ENCODE measurements at places on chromosomes 16 and 17.

GRCh38 chr17:73953206-73954033, 250.1 kb upstream of the RPL38 start:
- no peak for DNase-seq

DNA sequence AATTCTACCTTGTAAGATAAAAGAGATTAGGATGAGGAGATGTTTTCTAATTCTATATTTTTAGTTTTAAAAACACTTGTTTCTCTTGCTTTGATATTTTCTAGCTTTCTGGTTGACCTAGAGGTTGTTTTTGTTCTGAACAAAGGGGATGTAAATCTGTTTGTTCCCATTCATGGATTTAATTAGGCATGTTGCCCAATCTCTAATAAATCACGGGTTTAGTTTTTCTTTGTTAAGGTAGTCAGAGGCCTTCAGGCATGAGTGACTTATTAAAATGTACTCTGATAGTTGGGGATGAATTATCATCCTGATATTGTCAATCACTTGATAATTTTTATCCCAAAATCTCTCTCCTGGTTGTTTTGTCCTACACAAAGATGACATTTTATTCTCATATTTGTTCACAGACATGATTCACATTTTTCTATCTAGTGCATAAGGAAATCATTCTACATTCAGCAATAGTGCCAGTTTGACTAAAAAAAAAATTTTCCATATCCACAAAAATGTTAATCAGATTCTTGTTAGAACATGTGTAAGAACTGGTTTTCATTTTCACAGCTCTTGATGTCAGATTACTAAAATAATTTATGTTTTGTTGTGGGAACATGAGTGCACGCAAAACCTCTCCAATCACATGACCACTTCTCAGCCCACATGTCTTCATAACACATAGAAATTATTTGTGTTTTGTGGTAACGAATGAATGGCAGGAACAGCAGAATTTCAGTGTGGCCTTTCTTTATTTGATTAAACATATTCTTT, 95.7 kb upstream of the AKTIP start:
- DNase-seq, result no peak

DNA sequence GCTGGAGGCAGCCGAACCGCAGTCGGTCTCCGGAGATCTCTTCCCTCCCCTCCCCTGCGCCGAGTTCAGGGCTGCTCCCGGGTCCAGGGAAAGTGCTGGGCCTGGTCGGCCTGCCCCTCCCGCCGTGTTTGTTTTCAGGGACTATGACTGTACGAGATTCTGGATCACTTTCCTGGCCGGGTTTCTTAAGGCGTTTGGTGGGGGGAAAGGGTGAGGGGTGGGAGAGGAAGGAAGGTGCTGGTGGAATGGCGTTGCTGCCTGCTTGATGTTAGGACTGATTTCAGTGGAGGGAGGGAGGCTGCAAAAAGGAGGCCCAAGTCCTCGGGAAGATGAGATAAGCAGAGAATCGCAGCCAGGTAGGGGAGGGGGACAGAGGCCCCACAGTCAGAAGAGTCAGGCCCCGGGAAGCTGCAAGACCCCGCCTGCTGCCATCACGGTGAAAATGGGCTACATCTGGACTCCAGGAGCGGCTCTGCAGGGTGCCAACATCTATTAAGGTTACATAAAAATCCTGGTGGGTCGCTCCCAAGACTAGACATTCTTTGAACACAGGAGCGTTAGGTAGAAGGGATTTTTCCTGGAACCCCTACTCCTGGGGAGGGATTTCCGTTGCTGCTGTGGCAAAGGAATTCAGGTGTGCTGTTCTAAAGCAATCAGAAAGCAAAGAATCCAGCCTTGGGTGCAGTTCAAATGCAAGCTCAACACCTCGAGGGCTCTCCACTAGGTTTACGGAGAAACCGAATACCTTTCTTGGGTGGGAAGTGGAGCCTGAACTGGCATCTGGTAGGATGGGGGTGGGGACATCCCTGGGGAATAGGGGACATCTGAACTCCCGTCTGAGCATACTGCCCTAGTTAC, 1.2 kb downstream of the ARHGAP44 start:
- DNase-seq, result no peak

GRCh38 chr16:30785126-30786106, 1.6 kb downstream of the ZNF629 start:
- DNase-seq, result no peak

DNA sequence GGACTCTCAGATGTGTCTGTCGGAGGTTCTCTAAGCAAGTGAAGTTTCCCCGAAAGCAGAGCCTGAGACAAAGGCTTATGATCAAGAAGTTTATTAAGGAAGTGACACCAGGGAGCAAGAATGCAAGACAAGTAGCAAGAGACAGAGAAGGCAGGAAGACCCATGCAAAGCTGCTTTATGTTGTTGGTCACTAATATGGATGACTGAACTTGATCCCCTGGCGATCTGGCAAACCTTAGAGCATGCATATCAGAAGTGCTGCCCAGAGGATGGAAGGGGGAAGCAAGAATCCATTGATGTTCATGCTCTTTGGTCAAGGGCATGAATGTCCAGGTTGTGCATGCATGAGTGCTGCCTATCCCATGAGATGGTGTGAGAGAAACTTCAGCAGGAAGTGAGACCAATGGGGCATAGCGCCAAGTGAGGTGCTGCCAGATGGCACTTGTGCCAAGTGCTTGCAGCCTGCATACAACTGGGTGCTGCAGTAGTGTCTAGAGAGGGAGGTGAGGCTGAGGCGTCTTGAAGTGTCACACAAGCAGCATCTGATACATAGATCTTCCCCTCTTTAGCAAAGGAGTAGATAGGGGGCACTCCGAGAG, 176.5 kb downstream of the SALL1 start:
- no peak for DNase-seq

- DNase-seq, result no peak
These were observed 28.0 kb downstream of the NXN start for GRCh38 chr17:951325-952132.

- peak; percentile 30 for DNase-seq
These were observed 1.5 kb downstream of the LIMD2 start for GRCh38 chr17:63698381-63698885.

- DNase-seq, result no peak
These were observed 7.7 kb upstream of the PCTP start for GRCh38 chr17:55743103-55743679.

GRCh38 chr16:9040800-9041412, 50.5 kb upstream of the HAPSTR1 start:
- DNase-seq, result no peak

DNA sequence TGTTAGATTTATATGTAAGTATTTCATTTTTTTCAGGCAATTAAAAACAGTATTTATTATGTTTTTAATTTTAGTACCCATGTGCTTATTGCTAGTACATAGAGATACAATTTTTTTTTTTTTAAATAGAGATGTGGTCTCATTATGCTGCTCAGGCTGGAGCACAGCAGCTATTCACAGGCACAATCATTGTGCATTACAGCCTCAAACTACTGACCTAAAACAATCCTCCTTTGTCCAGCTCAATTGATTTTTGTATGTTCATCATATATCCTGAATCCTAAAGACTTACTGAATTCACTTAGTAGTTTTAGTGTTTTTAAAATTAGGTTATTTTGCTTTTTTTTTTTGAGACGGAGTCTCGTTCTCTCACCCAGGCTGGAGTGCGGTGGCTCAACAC, 26.3 kb downstream of the SPECC1 start:
- no peak for DNase-seq

GRCh38 chr17:63364944-63365343, 81.2 kb downstream of the CYB561 start:
- DNase-seq, result no peak

GRCh38 chr17:48566717-48567116, 11.4 kb downstream of the HOXB4 start:
- no peak for DNase-seq

- no peak for DNase-seq
These were observed 168.9 kb upstream of the NOG start for GRCh38 chr17:56424543-56425044.

- no peak for DNase-seq
These were observed 668 bp downstream of the MMP15 start for GRCh38 chr16:58026139-58026704.

DNA sequence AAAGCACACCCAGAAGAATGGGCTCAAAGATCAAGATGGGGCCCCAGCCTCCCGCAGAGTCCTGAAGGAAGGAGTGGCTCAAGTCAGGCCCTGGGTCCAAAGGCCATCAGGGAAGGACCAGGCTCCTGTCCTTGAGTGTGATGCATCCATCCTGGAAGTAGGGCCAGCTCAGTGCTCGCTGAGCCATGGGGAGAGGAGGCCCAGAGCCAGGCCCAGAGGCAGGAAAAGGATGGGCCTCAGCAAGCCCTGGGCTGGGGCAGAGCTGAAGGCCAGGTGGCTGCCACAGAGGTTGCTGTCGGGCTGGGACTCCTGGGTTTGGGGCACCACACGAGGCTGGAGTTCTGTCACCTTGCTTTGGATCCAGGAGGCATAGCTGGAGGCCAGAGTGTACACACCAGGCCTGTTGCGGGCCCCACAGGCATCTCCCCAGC, 3.7 kb downstream of the PRSS8 start:
- no peak for DNase-seq

DNA sequence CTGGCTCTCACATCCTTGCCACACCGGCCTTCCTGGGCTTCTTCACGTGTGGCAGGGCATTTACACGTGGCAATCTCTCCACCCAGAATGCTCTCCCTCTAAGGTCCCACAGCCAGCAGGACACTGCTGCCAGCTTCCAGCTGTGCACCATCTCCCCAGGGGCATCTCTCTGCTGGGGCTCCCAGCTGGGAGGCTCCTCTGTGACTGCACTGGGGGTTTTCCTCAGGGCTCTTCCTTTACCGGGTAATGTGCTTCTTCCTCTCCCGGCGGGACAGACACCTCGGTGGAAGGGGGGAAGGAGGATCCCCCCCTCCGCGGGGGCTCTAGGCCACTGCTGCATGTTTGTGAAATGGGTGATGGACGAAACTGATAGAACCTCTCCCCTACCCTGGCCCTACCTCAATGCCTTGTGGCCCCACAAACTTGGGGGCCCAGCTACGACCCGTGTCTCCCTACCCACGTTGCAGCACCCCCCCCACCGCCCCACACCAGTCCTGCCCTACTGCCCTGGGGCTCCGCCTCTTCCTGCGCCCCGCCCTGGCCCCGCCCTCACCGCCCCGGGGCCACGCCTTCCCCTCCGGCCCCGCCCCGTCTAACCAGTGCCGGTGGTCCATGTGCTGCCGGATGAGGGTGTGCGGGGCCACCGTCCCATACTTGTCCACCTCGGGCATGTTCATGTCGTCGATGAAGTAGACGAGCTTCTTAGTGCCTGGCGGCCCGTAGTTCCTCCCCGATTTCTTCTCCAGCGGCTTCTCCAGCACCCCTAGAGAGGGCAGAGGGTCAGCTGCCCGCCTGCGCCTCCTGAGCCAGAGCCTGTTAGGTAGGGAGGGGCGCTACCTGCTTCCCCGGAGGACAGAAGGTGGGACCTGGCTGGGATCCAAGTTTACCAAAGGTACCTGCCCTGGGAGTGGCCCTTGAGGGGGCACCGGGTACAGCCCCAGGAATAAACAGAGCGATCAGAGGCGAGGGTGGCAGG, 92.6 kb downstream of the DNAH17 start:
- peak; percentile 46 for DNase-seq

DNA sequence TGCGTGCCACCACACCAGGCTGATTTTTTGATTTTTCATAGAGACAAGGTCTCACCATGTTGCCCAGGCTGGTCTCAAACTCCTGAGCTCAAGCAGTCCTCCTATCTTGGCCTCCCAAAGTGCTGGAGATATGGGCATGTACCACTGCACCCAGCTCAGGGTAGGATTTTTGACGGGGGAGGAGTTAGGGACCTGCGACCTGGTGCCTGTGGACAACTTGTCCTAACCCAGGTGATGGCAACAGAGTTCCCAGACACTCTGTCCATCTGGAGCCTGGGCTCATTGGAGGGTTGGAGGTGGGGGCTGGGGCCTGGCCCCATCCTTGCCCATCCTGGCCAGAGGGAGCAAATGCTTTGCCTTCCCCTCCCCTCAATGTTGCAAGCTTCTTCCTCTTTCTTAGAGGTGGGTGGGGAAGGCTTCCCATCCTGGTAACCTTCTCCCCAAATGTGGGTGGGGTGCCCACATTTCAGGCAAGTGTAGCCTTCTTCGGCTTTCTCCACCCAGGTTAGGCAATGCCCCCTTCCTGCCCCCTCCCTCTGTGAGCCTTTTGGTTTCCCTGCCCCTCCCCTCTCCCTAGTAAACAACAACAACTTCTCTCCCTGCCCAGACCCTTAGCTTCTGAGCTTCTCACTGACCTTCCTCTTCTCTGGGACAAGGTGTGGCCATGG, 24.9 kb downstream of the RARA start:
- DNase-seq, result no peak

DNA sequence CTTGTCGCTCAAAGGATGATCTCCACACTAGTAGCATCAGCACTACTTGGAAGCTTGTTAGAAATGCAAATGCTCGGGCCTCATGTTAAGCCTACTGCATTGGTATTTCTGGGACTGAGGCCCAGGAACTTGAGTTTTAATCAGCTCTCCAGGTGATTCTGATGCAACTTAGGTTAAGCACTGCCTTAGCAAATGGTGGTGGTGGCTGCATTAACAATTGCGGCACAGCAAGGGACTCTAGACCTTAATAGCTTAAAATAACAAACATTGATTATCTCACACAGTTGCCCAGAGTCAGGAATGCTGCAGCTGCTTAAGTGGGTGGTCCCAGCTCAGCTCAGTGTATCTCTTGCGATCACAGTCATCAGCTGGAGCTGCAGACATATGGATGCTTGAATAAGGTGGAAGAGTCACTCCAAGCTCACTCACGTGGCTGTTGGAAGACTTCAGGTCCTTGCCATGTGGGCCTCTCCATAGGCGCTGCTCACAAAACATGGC, 25.8 kb downstream of the HS3ST3A1 start:
- DNase-seq, result no peak

DNA sequence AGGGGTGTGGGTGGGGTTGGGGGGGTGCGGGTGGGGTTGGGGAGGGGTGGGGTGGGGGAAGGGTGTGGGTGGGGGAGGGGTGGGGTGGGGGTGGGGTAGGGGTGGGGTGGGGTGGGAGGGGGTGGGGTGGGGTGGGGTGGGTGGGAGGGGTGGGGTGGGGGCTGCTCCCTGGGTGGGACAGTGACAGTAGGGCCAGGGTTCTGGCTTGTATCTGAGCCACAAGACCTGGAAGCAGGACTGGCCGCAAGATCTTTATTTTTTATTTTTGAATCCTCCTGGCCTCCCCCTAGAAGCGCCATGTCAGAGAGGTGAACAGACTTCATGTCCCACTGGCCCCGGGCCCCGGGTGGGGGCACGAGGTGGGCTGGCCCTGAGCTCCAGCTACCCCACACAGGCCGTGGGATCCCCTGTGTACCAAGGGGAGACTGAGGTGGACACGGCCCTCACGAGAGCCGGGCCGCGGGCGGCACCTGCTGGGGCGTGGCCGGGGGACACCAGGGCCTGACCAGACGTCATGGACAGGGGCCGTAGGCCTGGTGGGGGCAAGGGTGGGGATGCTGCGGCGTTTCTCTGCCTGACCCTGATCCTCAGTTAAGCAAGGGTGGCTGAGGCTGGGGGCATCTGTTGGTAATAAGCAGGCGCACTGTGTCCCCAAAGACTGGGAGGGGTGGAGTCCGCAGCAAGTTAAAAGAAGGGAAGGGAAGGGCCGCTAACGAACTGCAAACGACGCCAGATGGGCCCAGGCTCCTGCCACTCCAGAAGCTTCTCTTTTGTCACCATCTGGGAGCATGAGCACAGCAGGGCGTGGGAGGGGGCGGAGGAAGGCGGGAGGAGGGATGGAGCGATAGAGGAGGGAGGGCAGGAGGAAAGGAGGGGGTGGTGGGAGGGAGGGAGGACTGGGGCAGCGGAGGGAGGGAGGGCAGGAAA, 22.3 kb upstream of the PABPN1L start:
- DNase-seq, result no peak

GRCh38 chr16:69190598-69190997, 3.6 kb downstream of the SNTB2 start:
- DNase-seq, result no peak
